Activated CD8-positive, alpha-beta memory T cell treated with anti-CD3 and anti-CD28 coated beads for 48 hours (primary cell): ENCODE measurements at places on chromosomes 11 and 22.

- no peak for DNase-seq
Observed at GRCh38 chr11:75878933-75879332, 63.9 kb downstream of the UVRAG start.

- no peak for DNase-seq
Observed at GRCh38 chr11:25794804-25795203, 537.1 kb upstream of the ANO3 start.

DNA sequence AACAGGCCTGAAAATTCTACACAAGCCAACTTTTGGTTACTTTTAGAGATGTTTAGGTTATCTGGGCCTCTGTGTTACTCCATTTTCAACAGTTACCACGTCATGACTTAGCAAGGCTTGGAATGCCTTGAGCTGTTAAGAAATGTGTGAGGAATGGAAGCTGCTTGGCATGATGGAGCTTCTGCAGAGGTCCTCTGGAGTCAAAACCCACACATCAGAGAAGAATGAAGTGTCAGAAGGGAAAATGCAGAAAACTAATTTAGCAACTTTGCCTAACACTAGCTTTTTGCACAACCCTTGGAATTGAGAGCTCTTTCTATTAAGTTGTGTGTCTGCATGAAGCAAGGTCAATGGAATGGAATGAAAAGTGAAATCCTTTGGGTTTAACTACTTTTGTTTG is 27.4 kb downstream of the FAT3 start:
- no peak for DNase-seq

DNA sequence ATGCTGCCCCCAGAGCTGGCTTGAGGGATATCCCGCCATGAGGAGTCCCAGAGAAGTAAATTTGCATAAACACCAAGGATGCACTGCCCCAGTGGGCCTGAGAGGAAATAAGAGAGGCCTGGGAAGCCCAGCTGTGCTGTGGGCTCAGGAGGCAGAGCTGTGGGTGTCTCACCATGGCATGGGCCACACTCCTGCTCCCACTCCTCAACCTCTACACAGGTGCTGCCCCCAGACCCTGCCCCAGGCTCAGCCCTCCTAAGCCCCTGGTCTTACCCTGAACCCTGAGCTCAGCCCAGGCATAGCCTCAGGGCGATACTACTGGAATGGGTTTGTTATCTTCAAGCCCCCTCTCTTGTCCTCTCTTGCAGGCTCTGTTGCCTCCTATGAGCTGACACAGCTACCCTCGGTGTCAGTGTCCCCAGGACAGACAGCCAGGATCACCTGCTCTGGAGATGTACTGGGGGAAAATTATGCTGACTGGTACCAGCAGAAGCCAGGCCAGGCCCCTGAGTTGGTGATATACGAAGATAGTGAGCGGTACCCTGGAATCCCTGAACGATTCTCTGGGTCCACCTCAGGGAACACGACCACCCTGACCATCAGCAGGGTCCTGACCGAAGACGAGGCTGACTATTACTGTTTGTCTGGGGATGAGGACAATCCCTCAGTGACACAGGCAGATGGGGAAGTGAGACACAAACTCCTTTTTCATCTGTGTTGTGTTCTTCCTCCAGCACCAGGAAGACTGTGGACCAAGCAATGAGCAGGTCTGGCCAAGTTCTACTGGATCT is 59.9 kb downstream of the GGTLC2 start:
- no peak for DNase-seq

GRCh38 chr22:48739348-48740085 is 1088.2 kb downstream of the BRD1 start:
- no peak for DNase-seq

DNA sequence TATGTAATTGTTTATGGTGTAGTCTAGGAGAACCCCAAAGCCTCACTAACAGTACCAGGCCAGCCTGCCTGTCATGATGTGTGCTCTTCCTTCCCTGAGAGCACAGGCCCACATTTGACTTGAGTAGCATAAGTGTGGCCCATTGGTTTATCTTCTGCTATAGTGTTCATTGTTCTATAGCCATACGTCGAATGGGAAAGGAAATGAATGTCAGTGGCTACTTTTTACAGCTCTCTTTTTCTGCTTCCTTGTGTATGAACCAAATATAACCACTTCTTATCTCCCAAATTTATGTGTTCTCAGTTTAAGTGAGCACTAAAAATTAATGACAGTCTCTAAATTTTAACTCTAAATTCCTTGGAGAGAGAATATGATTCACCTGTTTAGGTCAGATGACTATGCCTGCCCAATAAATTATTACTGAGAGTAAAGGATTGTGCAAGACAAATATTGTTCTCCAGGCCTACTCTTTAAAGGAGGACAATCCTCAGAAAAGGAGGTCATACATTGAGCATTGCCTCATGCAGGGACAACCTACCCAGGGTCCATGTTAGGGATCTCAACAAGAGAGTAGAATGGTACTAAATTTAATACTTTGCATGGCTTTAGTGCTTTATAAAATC is 222.9 kb upstream of the ARHGAP20 start:
- DNase-seq, result no peak

DNA sequence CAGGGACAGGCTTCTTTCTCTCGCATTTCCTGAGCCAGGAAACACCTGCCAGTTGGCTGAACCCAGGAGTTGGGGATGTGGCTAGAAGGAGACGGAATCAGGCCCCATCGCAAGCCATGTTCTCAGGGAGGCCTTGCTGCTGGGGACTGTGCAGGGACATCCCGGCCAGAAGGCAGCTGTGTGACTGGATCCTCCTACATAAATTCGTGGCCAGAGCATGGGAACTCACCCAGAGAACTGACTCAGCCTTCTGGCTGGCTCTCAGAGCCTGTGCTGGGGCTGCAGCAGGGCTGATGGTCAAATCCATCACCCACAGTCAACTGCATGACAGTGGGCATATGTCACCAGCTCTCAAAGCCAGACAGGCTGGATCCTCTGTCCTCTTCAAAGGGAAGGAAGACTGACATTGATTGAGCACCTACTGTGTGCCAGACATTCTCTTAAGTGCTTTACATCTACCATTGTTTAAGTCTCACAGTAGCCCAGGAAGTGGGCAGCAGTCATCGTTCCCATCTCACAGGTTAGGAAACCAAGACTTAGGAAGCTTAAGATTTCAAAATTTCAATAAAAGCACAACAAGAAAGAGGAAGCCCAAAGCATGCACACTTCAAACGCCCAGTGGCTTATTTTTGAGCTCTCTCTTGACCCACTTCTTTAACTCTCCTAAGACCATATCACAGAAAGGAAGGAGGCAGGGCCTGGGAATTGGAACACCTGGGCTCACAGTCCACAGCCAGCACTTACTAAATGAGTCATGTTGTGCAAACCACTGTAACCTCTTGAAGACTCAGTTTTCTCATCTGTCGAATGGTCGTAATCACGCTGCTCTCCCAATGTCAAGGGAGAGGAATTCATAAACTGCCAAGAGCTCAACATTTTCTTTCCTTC is 30.9 kb upstream of the CACNG2 start:
- DNase-seq, result no peak

GRCh38 chr11:76231121-76231738 is 24.9 kb upstream of the WNT11 start:
- DNase-seq, result no peak

DNA sequence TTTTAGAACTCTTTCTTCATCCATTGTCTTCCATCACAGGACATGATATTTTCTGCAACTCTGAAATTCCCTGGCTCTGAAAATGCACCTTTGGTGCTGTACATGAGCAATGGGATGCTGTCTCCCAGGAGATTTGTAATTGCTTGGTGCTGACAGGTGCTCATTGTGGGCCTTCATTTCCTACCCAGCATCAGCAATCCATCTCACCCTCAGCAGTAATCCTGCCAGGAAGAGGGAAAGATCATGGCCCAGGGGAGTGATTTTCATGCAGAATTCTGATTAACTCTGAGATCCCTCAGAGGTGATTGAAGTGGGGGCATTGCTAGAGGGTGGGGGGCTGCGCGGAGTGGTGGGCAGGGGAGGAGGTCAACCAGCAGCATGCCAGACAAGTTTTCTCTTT is 651.7 kb downstream of the NELL1 start:
- no peak for DNase-seq

GRCh38 chr11:60912851-60913528 is 968 bp upstream of the TMEM109 start:
- no peak for DNase-seq

DNA sequence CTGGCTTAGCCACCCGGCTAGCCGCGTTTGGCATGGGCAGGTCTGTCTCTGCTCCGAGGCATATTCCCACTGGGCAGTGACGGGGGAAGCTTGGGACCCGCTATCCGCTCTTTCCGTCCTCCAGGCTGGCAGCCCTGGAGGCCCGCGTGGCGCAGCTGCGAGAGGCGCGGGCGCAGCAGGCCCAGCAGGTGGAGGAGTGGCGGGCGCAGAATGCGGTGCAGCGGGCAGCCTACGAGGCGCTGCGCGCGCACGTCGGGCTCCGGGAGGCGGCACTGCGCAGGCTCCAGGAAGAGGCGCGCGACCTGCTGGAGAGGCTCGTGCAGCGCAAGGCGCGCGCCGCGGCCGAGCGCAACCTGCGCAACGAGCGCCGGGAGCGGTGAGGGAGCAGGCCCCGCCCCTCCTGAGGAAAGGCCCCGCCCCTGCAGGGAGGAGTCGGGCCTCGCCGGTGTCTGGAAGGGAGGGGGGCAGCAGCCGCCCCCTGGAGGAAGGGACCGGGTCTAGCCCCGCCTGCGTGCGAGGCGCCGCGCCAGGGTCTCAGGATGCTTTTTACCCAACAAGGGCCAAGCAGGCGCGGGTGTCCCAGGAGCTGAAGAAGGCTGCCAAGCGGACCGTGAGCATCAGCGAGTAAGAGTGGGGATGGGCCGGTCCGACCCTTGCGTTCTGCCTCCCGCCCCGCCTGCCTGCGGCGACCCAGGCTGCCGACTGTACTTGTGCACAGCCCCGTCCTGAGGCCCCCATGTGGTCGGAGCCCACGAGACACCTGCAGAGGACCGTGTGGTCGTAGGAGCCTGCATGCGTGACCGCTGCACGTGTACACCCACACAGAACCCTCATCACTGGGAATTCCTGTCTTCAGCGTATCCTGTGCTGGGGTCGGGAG is 7.9 kb downstream of the ATG16L2 start:
- DNase-seq, result peak; percentile 33

GRCh38 chr11:115104851-115105453 is 399.3 kb downstream of the CADM1 start:
- DNase-seq, result no peak

DNA sequence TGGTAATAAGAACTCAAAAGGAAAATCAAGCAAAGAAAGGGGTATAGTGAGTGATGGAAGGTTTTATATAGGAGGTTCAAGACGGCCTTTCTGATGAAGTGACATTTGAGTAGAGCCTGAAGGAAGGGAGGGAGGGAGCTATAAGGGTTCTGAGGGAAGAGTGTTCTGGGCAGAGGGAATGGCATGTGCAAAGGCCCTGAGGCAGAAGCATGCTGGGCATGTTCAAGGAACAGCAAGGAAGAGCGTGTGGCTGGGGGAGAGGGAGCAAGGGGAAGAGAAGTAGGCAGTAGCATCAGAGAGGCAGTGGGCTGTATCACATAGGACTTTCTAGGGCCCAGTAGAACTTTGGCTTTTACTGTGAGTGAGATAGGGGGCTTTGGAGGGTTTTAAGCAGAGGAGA is 108.9 kb upstream of the NAV2 start:
- DNase-seq, result no peak
